ENCODE measurements at places on chromosomes 12 and 14.

GRCh38 chr14:95297832-95298231, 21.9 kb downstream of the CLMN start:
- no peak for DNase-seq

- DNase-seq: no peak
Measured at GRCh38 chr12:15733136-15733535, 56.1 kb downstream of the EPS8 start.

DNA sequence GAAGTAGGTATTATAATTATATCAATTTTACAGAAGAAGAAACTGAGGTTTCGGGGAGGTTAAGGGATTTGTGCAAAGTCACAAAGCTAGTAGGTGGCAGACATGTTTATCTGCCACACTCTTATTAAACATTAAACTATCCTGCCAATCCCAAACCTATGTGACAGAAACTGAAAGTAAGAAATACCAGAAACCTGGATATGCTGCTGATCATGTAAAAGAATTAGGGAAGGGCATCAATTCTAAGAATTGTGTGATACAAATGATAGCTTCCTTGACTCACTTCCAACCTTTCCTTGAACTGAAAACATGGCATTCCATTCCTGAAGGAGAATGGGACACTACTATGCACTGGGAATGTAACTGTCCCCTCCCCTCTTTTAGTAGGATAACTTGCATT, 16.9 kb downstream of the TAOK3 start:
- DNase-seq: no peak

DNA sequence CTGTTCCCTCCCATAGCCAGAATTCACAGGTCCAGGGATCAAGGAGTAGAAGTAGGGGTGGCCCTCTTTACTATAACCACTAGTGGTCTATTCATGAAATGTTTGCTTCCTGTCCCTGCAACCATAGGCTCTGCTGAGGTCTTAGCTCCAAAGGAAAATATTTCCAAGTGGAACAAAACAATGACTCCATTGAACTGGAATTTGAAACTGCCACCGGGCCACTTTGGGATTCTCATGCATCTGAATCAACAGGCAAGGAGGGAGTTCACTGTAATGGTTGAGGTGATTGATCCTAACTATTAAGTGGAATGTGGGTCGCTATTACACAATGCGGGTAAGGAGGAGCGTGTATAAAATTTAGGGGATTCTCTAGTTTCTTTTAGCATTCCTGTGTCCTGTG, 197.0 kb downstream of the ETNK1 start:
- DNase-seq: no peak

GRCh38 chr14:21233457-21234076, 35.7 kb downstream of the HNRNPC start:
- no peak for DNase-seq

GRCh38 chr12:120830052-120830940, 73.9 kb downstream of the SPPL3 start:
- DNase-seq: no peak

- no peak for DNase-seq
Measured at GRCh38 chr12:118271183-118271582, 101.5 kb downstream of the TAOK3 start.

- DNase-seq: no peak
Measured at GRCh38 chr14:67413806-67414769, 2.1 kb upstream of the PLEK2 start.

DNA sequence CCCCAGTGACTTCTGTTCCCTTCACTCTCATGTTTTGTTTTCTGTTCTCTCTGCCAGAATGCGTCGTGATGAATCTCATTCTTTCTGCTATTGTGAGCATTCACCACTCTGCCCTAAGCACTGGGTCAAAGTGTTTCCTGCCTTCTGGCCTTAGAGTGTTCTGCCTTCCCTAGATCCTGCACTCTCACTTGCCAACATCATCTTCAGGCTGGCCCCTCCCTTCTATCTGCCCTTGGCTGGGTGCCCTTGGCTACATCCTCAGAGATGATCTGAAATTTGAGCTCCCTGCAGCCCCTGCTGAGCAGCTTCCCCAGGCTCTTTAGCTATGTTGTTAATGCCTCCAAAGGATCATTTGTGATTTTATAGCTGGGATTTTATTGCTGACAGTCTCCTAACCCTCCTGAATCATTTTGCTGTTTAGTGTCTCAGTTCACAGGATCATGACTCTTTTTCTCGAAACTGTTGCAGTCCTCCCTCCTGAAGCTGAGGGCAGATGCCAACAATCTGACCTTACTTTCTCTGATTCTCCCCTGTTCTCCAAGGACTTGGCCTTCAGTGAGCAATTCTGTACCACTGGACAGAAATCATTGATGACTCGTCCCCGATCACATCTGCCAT, 4.5 kb downstream of the DHRS2 start:
- no peak for DNase-seq

- no peak for DNase-seq
Measured at GRCh38 chr12:132228476-132229192, 84.4 kb downstream of the NOC4L start.

- DNase-seq: no peak
Measured at GRCh38 chr12:49923035-49923644, 19.4 kb upstream of the FAIM2 start.

- no peak for DNase-seq
Measured at GRCh38 chr12:21502164-21502496, 541 bp downstream of the GOLT1B start.

GRCh38 chr12:123231931-123232330, 1.0 kb downstream of the MPHOSPH9 start:
- no peak for DNase-seq

GRCh38 chr14:97699026-97699425, 901.8 kb downstream of the VRK1 start:
- DNase-seq: no peak

DNA sequence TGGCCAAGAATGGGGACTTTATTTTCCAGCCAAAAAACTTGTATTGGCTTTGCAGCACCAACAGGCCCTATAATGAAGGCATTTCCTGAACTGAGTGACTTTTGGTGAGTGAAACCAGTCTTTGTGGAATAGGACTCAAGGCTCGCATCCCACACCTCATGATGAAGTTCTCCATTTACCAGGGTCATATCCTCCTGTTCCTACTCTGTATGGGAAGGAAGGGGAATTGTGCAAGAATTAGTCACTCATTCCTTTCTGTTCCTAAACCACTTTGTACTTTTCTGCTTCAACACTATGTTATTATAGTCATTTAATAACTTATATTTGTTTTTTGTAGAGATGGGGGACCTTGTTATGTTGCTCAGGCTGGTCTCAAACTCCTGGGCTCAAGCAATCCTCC, 2.3 kb upstream of the SPATS2 start:
- DNase-seq: no peak

GRCh38 chr12:64323006-64323405, 67.6 kb downstream of the C12orf56 start:
- no peak for DNase-seq

GRCh38 chr14:102854091-102854703, 68.3 kb upstream of the AMN start:
- no peak for DNase-seq

DNA sequence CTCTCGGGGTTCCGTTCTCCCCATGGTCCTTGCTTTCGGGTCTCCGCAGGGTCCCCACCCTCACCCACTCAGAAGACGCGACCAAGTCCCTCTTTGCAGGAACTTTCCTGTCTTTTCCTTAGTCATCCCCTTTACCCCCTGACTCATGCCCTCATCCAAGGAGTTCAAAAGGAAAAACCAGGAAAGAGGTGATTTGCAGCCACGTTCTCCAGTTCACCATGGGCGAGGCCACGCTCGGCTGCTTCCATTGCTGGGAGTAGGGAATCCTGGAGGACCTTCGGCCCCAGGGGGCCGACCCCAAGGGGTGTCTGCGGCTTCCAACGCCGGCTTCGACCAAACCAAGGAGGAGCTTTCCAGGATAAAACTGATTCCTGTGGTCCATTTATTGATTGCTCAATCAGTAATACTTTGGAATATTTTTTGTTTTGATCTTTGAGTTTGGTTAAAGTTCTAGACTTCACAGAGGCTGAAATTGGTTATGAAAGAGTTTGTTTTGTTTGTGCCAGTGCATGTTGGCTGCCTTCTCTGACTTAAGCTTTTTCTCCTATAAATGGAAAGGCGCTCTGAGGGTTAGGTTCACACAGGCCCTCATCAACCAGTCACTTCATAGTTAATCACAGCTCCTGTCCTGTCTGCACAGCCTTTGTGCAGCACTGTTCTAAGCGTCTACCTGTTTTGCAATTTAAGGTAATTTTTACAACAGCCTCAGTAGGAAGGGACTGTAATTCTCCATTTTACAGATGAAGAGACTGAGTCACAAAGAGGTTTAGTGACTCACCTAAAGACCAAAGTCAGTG, 827 bp downstream of the ALDH2 start:
- DNase-seq: no peak

DNA sequence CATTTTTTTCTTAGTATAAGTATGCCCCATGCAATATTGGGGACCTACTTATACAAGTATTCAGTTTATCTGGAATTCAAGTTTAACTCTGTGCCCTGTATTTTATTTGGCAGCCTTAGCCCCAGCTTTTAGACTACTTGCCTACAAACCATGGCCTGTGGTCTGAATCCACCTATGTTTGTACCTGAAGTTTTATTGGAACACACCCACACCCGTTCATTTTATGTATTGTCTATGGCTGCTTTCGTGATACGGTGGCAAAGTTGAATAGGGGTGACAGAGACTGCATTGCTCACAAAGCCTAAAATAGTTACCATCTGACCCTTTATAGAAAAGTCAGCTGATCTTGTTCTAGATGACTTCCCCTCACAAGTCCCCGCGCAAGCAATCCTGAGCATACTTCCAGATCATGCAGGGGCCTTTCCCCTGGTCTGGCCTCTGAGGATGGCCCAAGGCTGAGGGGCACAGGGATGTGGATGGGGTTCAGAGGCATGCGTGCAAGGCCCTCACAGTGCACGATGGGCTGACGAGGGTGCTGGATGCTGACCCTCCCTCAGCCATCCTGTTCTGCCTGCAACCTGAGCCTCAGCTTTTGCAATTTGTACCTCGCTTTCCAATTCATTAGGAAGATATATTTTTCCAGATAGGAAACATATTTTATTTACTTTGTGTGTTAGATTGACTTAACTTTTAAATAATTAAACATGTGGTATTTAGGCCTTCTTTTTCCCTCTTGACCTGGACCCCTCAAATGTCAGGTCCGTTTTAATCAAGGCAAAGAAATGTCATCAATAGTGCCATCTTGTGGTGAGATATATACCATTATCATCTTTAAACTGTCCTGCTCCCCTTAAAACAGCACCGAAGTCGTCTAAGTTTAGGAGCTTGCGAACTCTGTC, 527.3 kb upstream of the CCDC196 start:
- no peak for DNase-seq

- peak; percentile 26 for DNase-seq
Measured at GRCh38 chr14:22099942-22100763, 426.5 kb upstream of the OR4E1 start.

DNA sequence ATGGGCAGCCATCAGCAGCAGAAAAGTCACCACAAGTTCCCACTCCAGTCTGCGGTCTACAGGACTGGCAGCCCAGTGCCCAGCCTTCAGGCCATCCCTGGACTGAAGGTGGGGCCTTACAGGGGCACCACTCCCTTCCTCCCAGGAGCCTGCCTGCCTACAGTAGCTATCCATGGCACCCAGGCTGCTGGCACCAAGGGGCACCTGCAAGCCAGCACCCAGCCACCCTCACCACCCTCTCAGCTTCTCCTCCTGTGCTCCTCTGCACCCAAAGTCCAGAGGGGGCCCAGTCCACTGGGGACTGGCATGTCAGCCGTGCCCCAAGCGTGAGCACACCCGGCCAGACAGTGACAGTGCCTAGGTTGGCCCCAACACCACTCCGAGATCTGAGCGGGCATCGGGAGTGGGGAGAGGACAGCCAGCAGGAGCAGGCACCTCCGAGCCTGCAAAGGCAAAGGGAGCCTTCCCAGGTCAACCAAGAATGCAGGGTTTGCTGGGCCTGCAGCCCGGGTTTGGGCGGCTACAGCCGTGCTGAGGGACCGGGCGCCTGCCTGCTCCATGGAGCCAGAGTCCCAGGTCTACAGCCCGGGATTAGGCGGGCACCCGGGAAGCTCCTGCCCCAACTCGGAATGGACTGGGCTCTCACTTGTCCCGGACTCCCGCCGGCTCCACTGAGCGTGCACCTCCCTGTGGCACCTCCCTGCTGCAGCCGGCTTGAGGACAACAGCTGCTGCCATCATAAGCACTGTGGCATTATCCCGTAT, 8.1 kb upstream of the OR6C65 start:
- no peak for DNase-seq

DNA sequence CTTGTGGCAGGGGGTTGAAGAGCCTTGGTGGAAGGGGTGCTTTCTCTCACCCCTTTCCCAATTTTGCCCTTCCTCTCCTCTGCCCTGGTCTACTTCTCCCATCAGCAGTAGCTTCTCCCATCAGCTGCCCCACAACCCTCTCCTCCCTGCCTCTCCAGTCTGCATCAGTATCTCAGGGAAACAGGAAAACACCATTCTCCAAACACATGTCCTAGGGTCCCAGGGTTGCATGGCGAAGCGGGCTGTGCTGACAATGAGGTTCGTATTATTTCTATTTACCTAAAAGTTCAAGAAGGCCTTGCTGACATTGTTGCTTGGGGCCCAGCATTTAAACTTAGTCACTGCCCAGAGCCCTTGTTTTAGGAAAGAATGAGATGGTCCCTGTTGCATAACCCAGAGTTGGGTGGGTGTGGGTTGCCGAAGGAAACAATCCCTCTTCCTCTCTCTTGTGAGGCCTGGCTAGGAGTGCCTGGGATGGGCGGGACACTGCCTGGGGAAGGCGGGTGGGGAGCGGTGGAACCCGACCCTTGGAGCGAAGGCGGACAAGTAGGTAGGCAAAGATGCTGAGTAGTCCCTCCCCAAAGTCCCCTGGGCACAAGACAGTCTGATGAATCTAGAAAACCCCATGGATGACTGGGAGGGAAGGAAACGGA, 1.3 kb upstream of the IGFBP6 start:
- no peak for DNase-seq

GRCh38 chr14:50083467-50084337, 32.7 kb downstream of the VCPKMT start:
- no peak for DNase-seq

DNA sequence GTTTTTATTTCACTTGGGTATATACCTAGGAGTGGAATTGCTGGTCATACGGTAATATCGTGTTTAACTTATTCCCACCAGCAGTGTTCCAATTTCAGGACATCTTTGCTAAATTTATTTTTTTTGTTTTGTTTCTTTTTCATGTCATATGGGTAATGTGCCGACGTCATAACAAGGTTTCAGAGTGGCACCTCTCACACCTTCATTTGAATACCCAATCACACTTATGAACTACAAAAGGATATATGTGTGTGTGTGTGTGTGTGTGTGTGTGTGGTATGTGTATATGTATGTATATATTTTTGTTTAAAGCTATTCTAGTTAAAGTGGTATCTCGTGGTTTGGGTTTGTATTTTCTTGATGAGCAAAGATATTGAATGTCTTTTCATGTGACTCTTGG, 12.1 kb downstream of the TRAF3 start:
- no peak for DNase-seq

GRCh38 chr12:51262758-51263177, 7.4 kb downstream of the SMAGP start:
- DNase-seq: no peak

GRCh38 chr12:27583057-27583797, 59.2 kb downstream of the PPFIBP1 start:
- no peak for DNase-seq
